ENCODE measurements at places on chromosomes 7 and 10.

GRCh38 chr10:101028446-101029337 is 2.2 kb downstream of the PDZD7 start:
- no peak for DNase-seq

GRCh38 chr7:112160130-112160770 is 45.9 kb downstream of the DOCK4 start:
- no peak for DNase-seq

DNA sequence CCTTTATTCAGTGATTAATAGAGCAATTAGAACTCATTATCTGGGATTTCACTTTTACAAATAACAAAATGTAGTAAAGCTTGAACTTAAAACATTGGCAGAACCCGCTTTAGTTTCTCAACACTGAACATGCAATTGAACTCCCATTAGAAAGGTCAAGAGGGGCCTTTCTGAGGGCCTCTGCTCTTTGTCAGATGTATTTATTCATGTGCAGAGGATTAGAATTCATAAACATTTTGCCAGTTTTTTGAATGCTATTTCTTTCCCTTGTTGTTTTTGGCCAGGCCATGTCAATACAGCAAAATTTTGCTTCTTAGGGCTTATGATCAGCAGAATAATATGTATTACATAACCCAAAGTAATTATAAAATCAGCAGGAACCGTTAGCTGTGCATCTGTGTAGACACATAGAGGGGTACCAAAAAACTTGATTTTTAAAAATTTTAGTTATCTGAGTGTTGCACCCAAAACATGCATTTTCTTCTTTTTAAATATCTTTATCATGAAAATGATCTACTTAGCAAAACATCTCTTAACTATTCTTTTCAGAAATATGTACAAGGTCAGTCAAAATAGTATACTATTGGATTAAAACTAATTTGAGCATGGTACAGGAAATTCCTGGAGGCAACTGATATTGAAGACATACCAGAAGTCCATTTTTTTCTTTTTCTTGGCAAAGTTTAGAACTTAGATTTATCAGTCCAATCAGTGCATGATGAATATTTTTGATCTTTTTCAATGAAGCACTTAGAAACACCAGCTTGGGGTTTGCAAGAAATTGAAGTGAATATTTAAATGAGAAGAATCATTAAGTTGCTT is 177.5 kb downstream of the TWIST1 start:
- no peak for DNase-seq

- DNase-seq: no peak
Observed at GRCh38 chr10:113293167-113293566, 259.7 kb upstream of the HABP2 start.

GRCh38 chr10:72740528-72740927 is 48.6 kb downstream of the MCU start:
- no peak for DNase-seq

DNA sequence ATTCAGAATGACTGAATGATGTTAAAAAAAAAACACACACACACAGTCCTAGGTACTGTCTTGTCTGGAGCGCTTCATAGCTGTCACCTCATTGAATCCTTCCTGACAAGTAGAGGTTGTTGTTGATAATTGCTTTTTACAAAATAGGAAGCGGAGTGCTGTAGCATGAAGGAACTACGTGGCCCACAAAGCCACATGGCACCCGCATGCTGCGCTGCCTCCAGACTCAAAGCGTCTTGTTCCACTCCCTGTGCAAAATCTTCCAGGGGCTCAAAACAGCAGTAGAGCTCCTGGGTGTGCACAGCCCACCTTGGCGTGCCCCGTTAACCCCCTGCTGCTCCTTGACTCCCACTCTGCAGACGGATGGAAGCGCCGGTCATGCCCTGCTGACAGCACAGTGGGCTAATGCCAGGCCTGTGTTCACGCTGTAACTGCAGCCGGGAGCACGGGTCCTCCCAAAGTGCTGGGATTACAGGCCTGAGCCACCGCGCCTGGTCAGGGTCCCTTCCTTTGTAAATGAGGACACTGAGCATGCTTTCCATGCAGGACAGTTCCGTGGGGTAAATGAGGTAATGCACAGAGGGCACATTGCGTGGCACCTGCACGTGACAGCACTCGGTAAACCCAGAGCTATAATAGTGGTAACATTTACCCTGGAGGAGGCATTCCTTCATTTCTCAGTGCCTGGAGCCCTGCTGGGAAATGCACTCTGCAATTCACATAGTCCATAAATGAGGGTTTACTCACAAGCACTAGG is 91.1 kb upstream of the GNA12 start:
- DNase-seq: no peak

GRCh38 chr7:33742999-33743587 is 162.2 kb upstream of the BMPER start:
- no peak for DNase-seq

- DNase-seq: no peak
Observed at GRCh38 chr7:32890793-32891042, 842 bp downstream of the KBTBD2 start.

DNA sequence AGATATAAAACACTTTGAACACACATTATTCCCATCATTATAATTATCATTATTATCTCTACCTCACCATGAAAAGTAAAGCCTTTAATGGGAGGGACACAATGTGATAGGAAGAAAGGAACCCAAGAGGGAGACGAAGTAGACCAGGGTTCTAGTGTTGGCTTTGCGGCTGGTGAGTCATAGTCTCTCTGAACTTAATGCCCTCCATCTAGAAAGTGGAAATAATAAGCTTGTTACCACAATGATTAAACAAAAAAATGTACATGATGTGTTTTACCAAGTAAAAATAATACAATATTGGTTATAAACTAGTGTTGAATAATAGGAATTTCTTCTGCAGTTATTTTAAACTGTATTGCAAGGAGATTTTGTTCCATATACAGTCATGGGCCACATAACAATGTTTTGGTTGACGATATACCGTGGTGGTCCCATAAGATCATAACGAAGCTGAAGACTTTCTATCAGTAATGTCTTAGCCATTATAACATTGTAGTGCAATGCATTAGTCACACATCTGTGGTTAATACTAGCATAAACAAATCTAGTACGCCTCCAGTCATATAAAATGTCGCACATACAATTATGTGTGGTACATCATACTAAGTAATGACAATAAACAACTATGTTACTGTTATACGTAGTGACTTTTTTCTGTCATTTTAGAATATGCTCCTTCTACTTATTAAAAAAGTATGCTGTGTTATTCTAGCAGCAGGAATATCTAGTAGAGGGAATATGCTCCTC is 450.6 kb upstream of the SORCS1 start:
- no peak for DNase-seq

GRCh38 chr10:55051515-55051914 is 250.5 kb upstream of the PCDH15 start:
- DNase-seq: no peak

DNA sequence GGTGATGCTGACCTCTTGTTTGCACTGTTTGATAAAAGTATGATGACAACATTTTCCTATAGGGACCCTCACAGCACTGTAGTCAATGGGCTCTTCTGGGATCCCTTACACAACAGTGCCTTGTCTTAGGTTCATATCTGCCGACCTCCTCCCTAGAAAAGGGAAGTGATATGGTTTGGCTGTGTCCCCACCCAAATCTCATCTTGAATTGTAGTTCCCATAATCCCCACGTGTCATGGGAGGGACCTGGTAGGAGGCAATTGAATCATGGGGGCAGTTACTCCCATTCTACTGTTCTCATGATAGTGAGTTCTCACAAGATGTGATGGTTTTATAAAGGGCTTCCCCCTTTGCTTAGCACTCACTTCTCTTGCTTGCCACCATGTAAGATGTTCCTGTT is 23.1 kb downstream of the ZC3HAV1 start:
- DNase-seq: no peak

- DNase-seq: no peak
Observed at GRCh38 chr7:143914938-143915652, 13.1 kb upstream of the TCAF1 start.

DNA sequence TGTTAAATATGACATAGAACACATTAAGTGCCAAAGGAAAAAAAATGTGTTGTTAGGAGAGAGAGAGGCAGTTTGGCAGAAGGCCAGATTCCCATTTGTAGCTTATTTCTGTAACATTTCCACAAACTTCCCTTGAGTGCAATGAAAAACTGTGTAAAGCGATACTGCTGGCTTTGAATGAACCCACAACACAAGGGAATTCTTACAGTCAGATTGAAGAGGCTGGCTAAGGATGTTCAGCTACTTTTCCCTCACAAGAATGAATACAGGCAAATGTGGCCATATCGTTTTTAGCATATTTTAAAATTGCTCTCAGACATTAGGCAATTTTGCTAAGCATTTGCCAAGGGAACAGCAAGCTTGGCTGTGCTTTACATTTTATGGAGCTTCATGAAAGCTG is 614.1 kb upstream of the FZD8 start:
- no peak for DNase-seq

DNA sequence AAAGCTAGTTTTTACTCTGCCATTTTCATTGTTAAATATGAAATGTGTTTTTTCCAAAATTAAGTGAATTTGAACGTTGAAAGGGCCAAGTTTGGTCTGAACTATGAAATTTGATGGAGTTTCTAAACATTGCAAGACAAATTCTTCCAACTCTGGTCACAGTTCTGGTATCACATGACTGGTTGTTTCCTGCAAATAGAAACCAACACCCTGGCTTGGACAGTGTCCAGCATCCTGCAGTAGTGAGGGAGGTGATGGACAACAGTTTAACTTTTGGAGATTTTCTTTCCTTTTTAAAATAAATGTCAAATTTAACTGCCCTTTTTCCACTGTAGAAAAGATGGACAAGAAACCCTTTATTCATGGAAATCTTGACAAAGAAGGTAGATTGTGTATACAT is 54.8 kb upstream of the AGBL3 start:
- DNase-seq: no peak

DNA sequence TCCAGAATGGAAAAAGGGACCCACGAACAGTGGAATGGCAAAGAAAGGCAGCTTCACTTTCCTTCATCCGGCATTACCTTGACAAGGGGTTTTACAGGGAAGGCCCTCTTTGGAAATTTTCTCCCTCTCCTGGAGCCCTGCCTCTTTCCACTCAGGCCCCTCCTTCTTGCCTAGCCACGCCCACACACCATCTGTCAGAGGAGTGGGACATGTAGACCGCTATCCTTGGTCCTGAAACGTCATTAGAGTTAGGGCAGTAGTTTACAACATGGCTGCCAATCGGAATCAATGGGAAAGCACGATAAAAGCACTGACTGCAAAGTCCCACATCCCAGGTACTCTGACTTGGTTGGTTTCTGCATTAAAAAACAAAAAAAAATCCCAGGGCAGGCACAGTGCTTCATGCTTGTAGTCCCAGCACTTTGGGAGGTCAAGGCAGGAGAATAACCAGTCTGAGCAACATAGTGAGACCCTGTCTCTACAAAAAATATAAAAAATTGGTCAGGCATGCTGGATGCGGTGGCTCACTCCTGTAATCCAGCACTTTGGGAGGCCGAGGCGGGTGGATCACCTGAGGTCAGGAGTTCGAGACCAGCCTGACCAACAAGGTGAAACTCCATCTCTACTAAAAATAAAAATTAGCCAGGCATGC is 96.4 kb downstream of the MARCHF5 start:
- no peak for DNase-seq

GRCh38 chr7:120842121-120842621 is 15.8 kb downstream of the TSPAN12 start:
- DNase-seq: no peak

DNA sequence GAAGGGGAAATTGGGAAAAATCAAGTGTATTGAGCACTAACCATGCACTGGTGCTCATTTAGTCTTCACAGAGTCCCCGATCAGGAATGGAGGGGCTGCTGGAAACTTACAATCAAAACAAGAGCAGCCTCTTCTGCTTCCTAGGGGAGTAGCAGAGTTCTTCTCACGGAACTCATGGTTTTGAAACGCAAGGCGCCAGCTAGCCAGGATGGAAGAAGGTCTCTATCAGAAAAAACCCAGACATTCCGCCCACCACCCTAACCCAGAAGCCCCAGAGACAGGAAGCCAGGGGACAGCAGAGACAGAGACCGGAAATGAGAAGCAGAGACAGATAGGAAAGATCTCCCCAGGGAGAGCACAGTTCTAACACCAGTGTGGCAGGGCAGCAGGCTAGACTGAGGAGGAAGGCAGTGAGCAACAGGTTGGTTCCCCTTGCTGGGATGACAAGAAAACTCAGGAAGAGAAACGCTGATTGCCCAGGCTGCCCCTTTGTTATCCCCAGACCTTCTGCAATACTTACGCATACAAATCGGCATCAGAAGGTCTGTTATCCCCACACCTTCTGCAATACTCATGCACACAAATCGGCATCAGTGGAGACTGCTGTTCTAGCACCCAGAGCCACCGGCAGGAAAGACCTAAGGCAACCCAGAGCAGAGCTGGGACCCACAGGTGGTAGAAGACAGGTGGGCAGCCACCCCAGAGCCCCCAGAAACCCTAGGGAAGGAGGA is 99.2 kb downstream of the CPXM2 start:
- no peak for DNase-seq

- DNase-seq: no peak
Observed at GRCh38 chr7:100942045-100942774, 7.1 kb upstream of the MUC3A start.

GRCh38 chr7:7242899-7243298 is 60.6 kb downstream of the C1GALT1 start:
- DNase-seq: no peak

DNA sequence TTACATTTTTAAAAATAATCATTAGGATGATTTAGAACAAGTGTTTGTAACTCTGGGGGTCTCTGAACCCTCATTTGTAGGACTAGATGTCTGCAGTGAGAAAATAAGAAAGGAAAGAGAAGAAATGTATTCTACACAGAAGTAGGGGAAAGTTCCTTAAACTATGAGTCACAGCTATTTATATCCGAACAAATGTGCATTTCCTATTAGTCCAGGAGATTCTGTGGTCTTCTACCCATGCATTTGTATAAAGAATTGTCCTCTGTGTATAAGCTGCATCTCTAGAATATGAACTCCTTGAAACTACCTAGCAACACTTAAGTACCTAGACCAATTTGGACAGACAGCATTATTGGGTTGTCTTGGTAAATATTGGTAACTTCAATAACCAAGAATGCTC is 15.9 kb upstream of the CD36 start:
- DNase-seq: no peak

DNA sequence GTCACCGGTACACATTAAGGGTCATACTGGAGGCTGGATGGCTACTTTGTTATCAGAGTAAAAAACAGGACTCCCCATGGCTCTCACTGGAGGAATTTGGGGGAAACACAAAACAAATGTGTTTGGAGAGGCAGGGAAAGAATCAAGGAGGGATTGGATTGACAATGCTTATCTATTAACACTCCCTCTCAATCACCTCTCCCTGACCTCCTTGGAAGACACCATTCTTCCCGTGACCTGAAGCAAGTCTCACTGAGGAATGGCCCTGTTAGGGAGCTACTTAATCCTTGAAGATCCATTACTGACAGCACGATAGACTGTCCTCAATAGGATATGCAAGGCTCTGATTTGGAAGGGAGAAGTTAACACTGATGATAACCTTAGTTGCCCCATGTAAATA is 242.1 kb upstream of the PTN start:
- no peak for DNase-seq

- no peak for DNase-seq
Observed at GRCh38 chr10:83931669-83932068, 207.6 kb upstream of the GHITM start.
